ENCODE measurements at places on chromosomes 6 and 20.

GRCh38 chr20:13325033-13325432, 104.0 kb downstream of the ISM1 start:
- peak; percentile 78 for DNase-seq

DNA sequence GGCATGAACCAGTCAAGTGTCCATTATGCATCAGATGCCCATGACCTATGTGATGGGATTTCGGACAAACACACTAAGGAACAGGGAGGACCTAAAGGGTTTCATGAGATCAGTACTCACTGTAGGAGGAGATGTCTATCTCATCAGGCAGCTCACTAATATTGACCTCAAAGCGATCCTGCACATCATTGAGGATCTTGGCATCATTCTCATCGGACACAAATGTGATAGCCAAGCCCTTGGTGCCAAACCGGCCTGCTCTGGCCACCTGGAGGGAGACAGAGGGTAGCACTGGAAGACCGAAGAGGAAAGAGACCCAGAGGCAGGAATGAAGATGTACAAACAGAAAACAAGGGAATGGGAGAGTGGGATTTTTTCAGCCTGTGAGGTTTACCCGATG, 1.9 kb downstream of the MCCD1 start:
- DNase-seq: no peak

GRCh38 chr6:100084316-100084990, 90.4 kb upstream of the MCHR2 start:
- no peak for DNase-seq

- DNase-seq: no peak
Measured at GRCh38 chr20:40305303-40305702, 383.7 kb downstream of the MAFB start.

DNA sequence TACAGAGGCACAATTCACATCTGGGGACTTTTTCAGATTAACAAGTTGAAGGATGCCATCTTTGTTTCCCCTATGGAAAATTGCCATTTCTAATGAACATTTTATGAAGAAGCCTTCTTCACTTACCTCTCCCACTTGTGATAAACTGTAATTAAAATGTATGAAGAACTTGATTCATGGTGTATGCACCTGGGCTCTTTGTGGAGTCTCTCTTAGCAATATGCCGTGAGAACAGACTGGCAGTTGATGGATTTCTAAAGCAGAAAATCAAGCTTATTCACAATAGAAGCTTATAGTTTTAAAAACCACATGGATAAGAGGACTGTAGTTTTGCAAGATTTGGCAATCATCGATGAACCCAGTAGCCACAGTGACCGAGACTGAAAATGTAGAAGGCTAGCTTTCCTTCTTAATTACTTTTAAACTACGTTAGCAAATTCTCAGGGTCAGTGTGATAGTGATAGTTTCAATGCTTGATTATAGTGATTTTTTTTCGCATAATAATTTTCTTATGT, 270.6 kb downstream of the PRL start:
- no peak for DNase-seq

- no peak for DNase-seq
Measured at GRCh38 chr6:147141711-147142308, 62.4 kb upstream of the STXBP5 start.

DNA sequence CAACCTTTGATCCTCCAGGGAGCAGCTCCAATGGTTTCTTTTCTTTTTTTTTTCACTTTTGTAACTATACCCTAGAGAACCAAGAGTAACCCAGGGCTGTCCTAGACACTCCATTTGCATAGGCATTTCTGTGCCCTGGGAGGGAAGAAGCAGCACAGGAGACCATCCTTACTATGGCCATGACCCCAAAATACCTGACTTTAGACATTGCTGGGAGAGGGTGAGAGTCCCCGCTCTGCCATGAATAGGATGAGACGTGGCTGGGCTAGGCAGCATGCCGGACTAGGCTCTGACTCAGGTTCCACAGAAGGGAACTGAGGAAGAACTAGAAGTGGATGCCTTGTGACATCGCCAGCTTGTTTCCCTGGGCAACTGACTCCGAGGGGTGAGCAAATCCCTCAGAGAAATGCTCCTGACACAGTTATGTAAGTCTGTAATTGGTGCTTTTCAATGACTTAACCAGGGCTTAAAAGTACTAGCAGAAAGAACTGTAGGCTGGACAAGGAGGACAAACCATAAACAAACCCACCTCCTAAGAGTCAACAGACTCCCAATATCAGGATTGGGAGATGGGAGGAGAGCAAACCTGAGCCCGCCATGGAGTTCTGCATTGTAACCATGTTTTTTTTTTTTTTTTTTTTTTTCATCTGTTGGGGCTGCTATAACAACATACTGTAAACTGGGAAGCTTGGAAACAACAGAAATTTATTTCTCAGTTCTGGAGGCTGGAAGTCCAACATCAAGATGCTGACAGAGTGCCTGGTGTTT, 910 bp upstream of the ADTRP start:
- DNase-seq: no peak

- DNase-seq: no peak
Measured at GRCh38 chr6:4965562-4966389, 38.1 kb downstream of the RPP40 start.

GRCh38 chr6:87430499-87430898, 22.7 kb downstream of the CFAP206 start:
- DNase-seq: no peak

- no peak for DNase-seq
Measured at GRCh38 chr6:153018355-153018754, 15.8 kb upstream of the MTRF1L start.
